ENCODE measurements at places on chromosomes 4 and X.

- DNase-seq, result no peak
These were observed 132.8 kb upstream of the S100G start for GRCh38 chrX:16517039-16517605.

DNA sequence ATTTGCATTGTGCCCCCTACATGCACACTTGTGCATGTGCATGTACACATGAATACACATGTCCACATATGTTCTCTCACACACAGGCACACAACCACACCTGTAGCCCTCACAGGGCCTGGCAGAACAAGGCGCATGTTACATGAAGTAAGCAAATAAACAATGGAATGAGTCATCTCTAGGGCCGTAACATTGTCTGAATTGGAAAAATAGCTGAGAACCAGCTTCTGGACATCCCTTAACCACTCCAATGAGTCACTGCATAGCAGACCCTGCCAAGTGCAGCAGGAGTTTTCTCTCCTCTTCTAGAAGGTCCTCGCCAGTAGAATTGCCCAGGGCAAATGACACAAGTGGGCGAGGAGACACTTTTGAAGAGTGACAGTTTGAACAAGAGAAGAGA, 66.1 kb downstream of the MAGEA10 start:
- no peak for DNase-seq

GRCh38 chr4:80153874-80154544, 43.3 kb upstream of the PRDM8 start:
- no peak for DNase-seq

DNA sequence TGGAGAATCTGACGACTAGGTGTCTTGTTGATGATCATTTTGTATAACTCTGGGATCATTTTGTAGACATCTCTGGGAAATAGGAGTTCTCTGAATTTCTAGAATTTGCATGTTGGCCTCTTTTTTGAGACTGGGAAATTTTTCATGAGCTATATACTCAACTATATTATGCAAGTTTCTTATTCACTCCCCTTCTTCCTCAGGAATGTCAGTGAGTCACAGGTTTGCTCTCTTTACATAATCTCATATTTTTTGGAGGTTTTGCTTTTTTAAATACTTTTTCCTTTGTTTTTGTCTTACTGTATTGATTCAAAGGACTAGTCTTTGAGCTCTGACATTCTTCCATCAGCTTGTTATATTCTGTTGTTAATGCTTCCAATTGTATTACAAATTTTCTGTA, 1324.2 kb downstream of the TECRL start:
- DNase-seq, result no peak

DNA sequence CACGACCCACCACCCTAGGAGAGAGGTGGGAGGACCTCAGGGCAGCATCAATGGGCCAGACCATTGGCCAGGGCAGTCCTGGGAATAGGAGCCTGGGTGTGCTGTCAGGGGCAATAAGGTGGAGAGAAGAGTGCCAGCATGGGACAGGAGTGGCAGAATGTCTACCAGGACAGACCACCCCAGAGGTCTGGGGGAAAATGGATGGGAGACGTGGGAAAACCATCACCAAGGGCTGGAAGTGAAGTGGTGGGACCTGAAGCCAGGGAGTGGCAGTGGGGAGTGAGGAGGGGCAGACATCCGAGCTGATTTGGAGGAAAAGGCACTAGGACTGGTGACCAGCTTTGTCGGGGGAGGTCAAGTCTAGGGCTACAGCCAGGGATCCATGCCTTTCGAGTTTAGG, 993 bp downstream of the EVC2 start:
- no peak for DNase-seq

DNA sequence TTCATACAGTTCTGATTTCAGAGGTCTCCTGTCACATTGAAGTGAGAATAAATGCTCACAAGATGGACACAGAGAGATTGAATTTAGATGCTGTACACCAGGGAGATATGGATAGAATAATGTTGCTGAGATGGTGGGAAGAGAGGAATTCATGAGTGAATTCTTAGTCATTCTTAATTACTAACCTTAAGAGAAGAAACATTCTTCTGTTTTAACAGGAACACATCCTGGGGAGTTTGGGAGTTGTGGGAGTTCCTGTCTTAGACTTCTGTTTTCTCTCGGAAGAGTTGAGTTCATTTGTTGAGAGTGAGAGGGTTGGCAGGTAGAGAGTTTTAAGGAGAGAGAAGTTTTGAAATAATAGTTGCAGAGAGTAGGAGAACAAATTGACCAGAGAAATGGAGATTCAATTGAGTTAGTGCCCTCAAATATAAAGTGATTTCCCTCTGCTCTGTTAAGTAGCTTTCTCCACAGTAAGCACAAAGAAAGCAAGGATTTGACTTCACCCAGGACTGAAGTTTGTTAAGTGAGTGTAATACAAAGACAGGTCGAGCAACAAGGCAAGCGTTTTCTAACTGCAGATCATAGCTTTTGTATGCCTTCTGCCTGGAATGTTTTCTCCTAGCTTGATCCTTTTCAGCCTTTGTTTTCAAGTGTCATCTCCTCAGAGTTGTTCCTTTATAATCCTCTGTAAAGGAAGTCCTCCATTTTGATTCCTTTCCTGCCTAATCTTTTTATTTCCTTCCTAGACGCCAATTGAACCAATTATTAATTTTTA, 205.9 kb downstream of the RAPGEF2 start:
- DNase-seq, result no peak

DNA sequence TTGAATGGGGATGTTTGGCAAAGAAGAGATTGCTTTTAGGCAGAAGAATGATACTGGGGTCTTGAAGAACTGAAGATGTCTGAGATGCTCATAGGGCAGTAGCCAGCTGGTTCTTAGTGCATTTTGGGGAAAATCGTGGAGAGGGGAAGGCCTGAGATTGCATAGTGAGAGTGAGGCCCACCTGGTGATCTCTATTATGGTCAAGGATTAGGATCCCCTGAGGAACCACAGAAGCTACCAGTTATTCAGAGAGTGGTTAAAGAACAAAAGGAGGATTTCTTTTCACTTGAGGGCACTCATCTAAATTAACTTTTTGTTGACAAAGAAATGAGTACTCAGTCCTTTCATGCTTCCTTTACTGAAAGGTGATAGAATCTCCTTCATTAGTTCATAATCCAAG, 271.3 kb upstream of the HAND2 start:
- DNase-seq, result no peak

GRCh38 chrX:43566170-43566569, 89.9 kb upstream of the MAOA start:
- no peak for DNase-seq

GRCh38 chrX:29872831-29873230, 342.5 kb upstream of the MAGEB2 start:
- DNase-seq, result no peak

DNA sequence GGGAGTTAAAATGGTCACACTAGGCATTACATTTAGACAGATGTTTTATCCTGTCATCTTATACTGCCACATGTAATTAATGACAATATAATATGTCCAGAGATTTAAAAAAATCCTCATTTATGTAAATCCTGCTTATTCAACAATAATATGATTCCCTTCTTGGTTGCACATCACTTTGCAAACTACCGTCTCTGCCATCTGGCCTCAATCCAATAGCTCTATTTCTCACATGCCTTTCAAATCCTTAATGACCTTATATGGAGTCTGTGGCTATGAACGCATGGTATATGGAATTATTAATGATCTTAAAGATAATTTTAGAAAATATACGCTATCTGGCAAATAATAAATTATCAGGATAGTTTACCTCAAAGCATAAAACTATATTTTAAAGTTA, 144.5 kb downstream of the NPNT start:
- DNase-seq, result no peak

Data from CD4-positive, alpha-beta T cell treated with Interferon gamma for 1 hour (primary cell).